Stimulated activated CD4-positive, alpha-beta T cell treated with anti-CD3 and anti-CD28 coated beads, Interleukin-15, amount 100 ng/mL, for 1 hour (primary cell): ENCODE measurements at places on chromosomes 16 and 17.

DNA sequence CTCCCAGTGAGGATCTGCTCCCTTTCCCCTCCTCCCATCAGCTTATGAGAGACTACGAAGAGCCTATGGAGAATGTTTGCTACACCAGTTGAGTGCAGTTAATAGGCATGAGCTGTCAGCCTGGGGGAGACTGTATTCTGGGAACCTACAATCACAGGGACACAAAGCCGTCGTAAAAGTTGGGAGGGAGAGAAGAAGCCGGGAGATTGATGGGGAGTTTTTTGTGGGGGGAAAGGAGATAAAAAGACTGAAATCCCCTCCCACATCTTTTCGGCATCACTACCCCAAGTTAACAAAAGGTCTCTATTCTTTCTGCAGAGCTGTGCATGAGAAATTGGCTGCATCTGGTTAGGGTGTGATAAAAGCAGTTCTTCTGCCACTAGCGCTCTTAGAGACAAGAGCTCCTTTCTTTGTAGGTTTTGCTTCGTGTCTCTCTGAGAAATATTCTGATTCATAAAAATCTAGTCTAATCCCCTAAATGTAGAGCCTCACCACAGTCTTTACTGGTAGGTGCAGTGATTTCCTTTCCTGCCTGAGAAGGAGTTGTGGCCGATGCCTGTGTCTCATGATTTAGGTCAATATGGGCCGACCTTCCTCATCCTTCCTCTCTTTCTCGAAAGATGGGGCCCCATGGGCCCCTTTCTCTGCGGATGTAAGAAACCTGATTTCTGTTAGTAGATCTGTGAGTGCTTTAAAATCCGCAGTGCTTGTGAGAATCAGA, 77.4 kb downstream of the BPTF start:
- no peak for DNase-seq

DNA sequence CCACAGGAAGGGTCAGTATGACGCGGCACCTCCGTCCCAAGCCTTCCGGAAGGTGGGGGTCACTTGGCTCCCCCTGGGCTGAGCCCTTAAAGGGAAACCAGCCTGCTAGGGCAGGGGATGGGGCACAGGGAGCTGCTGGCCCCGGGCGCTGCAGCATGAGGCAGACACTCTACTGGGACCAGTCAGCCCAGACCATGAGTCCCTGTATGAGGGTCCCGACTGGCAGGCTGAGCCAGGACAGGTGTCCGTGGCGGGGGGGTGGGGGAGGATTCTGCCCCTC, 43.4 kb upstream of the ZC3H18 start:
- DNase-seq = no peak

DNA sequence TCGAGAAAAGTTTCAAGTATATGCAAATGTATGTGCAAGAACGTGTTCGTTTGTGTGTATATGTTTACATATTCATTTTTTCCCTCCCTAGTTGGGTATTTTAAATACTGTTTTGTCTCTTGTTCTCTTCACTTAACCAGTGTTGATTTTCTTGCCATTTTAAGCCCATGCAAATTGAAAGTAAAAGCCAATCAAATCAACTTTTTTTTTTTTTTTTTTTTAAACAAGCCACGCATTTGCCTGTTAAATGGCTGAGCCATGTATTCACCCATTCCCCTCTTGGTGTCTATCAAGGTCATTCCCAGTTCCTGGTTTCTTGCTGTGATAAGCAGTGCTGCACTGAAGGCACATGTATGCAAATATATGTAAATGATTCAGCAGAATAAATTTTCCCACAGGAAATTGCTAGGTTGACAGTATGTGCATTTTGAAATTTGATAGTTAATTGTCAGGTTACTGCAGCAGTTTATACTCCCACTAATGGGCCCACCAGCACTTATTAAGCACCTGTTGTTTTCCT, 12.2 kb downstream of the ABCC1 start:
- no peak for DNase-seq

DNA sequence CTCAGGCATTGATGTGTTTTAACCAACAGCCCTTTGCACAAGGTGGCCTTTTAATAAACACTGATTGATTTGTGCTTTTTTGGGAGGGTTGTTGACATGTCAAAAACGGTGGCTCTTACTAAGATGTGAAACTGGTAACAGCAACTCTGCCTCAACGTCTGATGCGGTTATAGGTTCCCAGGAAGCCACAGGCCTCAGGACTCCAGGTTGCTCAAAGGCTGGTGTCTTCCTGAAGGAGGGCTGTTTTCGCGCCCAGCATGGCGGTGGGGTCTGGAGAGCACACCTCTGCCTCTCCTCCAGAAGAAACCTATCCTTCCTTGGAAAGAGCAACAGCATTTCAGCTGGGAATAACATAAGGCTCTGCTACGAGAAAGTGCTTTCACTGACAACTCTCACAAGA, 187.5 kb downstream of the IRF8 start:
- no peak for DNase-seq

GRCh38 chr17:6870841-6871240, 39.3 kb upstream of the TEKT1 start:
- DNase-seq = no peak

GRCh38 chr16:4200781-4201137, 41.1 kb downstream of the SRL start:
- DNase-seq = no peak

DNA sequence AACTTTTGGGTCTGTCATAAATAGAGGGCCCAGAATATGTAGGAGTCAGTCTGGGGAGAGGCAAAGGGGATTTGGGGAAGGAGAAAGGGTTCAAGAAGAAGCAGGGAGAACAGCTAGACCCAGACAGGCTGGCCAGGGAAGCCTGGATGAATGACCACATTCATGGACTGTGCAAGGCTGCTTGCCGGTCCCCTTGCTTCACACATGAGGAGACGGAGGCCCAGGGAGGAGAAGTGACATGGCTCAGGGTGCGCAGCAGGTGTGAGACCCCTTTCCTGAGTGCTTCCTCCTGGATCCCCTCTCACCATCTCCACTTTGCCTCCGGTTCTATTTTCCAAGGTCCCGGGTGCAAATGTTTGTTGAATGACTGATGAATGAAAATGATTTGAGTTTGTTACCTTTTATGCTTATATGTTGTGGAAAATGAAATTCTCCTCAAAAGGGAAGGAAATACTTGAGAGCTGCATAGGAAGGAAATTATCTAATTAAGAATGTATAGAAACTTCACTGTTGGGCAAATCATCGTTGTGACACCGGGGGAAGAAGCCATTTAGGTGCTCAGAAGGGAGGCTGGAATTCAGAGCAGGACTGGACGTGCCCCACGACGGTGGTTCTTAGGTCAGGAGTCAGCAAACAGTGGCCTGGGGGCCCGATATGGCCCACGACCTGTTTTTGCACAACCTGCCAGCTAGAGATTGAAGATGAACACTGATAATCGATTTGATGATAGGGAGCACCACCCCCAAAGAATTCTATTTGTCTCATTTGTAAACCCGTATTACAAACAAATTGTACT, 559 bp downstream of the ITGAM start:
- no peak for DNase-seq

GRCh38 chr17:17675925-17676534, 5.2 kb upstream of the RAI1 start:
- DNase-seq = no peak

- DNase-seq = no peak
Measured at GRCh38 chr16:81855552-81856153, 76.6 kb downstream of the PLCG2 start.

DNA sequence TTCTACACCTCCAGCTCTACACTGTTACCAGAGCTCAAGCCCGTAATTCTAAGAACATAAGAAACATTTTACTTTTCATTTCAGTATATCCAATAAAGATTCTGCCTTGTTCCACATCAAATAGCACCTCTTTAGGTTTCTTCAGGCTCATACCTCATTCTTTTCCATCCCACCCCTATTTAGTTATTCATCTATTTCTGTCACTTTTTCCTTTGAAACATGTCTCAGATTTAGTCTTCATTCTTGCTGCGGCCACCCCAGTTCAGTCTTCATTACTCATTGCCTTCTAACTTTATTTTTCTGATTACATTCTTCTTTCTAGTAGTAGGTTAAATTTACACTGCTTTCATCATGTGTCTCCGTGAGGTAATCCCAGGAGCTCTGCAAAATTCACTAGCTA, 33.5 kb downstream of the PPM1E start:
- DNase-seq = no peak

DNA sequence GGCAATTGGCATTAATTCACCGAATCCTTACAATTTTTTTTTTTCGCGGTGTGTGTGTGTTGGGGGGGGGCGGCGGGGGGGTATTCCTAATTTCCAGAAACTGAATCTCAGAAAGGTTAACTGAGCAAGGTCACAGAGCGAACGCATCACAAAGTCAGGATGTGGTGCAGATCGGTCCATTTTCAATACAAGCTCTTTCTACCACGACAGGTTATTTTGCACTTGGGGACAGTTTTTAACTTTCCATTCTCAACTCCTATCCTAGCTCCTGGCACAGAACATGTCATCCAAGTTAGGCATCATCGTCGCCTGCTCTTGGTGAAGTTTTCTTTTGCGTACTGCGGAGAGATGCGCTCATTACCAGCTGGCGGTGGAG, 15.4 kb upstream of the ERN1 start:
- no peak for DNase-seq

GRCh38 chr17:72622661-72623433, 469.6 kb downstream of the SLC39A11 start:
- DNase-seq = no peak

GRCh38 chr16:83847371-83848225, 39.8 kb downstream of the HSBP1 start:
- no peak for DNase-seq

DNA sequence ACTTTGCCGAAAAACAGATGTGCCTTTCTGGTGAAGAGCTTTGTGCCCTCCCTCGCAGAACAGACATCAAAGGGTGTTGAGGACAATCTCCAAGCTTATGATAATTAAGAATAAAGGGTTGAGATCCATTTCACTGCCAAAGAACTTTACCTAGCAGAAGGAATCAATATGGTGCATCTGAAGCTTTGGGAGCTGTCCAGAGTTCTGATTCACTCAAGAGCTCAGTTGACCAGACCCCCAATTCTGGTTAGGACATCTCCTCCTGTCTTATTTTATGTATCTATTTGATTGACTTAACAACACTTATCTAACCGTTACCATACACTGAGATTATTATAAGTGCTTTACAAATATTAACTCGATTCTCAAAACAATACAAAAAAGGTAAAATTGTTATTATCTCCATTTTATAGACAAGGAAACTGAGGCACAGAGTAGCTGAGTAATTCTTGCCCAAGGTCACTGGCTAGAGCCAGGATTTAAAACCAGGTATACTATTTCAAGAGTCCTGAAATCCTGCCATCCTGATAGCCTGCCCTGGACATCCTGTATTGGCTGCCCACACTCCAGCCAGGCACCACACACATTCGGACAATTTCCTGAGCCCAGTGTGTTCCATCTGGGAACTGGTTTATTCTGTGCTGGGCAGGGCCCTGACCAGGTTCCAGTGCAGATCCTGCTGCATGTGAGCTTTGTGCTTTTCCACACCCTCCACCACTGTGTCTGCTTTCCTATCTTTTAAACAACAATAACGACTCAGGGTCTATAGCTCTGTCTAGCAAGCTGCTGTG, 29.8 kb downstream of the PITPNM3 start:
- DNase-seq = no peak

GRCh38 chr17:75752802-75753513, 12.0 kb downstream of the GALK1 start:
- no peak for DNase-seq

- no peak for DNase-seq
Measured at GRCh38 chr17:16945136-16945482, 26.8 kb downstream of the TNFRSF13B start.

DNA sequence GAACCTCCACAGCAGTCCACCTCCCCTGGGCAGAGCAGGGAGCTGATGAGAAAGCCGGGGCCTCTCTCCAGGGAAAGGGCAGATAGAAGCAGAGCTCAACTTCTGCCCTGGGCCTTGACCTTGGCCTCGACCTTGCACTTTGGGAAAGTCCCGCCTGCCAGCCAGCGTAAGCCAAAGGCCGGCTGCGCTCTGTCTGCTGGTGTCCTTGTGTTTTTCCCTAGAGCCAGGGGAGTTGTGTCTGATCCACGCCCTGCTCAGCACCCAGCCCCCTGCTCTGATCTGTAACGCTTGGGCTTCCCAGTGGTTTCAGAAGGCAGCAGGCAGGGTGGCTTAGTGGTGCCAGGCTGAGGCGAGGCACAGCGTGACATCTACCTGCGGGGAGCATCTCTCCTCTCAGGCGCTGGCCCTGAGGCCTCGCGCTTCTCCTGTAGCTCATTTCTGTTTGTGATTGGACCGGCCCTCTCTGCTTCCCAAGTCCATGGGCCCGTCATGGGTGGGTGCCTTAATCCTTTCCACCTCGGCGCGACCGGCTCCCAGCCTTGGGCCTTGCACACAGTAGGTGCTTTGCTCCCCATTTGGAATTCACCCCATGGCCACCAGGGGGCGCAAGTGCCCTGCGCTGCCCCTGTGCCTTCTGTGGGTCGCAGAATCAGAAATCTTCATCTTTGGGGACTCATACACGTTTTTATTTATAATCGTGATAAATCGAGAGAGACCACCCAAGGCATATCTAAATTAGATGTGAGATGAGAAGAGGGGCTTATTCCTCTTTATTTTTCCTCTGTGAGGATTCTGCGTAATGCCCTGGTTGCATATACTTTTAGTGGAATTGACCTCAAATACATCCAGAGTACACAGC, 24.2 kb downstream of the SGSH start:
- peak; percentile 47 for DNase-seq

DNA sequence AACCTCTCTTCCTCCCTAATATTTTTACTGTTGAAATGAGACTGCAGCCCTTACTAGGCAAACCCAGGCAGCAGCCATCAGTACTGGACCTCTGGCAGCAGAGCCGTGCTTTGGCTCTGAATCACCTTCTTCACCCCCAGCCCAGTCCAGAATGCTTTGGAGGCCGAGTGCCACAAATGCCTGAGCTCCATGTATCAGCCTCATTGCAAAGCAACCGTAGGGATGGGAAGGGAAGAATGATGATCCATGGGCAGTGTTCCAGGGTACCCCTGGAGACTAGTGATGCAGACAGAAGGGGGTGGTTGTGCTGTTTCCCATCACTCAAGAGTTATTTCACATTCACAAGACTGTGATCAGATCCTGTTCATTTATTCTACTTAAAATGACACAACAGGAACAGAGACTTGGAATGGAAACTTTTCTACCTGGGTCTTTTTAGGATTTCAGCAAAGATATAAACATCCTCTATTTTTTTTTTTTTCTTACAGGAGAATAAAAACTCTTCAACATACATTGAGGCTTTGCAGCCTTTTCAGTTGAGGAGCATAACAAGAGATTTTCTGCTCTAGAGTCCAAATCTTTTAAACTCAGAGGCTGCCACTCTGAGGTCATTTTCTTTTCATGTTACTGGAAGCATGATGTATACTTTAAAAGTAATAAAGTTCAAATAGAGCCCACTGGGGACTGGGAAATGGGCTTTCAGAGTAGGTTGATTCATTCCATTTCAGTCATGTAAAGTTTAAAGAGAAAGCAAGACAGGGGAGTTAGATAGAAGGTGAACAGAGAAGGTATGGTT, 138.3 kb downstream of the KCNJ2 start:
- no peak for DNase-seq

GRCh38 chr16:52546291-52547003, 496 bp downstream of the TOX3 start:
- no peak for DNase-seq

GRCh38 chr16:87966685-87967185, 15.5 kb downstream of the BANP start:
- no peak for DNase-seq

GRCh38 chr17:73947281-73947965, 256.1 kb upstream of the RPL38 start:
- no peak for DNase-seq
